ENCODE measurements at places on chromosomes 3 and 15. TPM values are rescaled to one million over a fixed set of nuclear protein-coding genes. Genes with fewer than 3 reads are reported as not detected.

- DNase-seq: no peak
Observed at GRCh38 chr3:22372292-22373062, 621.5 kb upstream of the ZNF385D start.

DNA sequence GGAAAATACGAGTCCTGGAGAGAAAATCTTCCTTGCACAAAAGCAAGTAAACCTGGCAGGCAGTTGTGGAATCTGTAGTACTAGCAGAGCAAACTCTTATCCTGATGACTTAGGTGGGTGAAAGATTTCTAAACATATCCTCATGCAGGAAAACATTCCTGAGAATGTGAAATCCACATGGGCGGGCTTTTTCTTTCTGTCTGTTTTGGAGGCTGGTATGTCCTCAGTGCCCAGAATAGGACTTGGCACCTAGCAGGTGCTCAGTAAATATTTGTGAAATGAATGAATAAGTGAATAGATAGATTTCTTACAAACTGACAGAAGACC lies 53.3 kb downstream of the FAM174B start:
- DNase-seq: no peak

DNA sequence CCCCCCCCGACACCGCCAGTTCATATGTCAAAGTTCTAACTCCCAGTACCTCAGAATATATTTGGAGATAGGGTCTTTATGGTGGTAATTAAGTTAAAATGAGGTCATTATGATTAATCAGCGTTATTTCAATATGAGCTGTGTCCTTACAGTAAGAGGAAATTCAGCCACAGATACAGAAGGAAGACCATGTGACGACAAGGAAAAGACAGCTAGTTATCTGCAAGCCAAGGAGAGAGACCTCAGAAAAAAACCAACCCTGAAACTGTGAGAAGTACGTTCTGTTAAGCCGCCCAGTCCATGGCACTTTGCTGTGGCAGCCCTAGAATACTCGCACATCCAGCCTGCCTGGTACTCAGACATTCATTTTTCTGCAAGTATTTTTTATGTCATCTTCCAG lies 62.3 kb upstream of the ARL8B start:
- DNase-seq: no peak

GRCh38 chr3:100602506-100603444 lies 6.6 kb upstream of the ADGRG7 start:
- DNase-seq: no peak

- DNase-seq: no peak
Observed at GRCh38 chr3:114451051-114451451, 157.2 kb downstream of the TIGIT start.

GRCh38 chr3:98798820-98799219 lies 35.7 kb downstream of the ST3GAL6 start:
- DNase-seq: no peak

GRCh38 chr3:58198362-58198761 lies 12.4 kb downstream of the DNASE1L3 start:
- DNase-seq: no peak

The RPUSD2 gene
- 9.9 TPM for total RNA-seq

Measured in left colon (tissue), 2 donors.